ENCODE measurements at places on chromosomes 2 and 18.

GRCh38 chr18:77248873-77249568 lies 627 bp upstream of the GALR1 start:
- no peak for DNase-seq

GRCh38 chr2:9401059-9401547 lies 22.2 kb downstream of the ITGB1BP1 start:
- no peak for DNase-seq

DNA sequence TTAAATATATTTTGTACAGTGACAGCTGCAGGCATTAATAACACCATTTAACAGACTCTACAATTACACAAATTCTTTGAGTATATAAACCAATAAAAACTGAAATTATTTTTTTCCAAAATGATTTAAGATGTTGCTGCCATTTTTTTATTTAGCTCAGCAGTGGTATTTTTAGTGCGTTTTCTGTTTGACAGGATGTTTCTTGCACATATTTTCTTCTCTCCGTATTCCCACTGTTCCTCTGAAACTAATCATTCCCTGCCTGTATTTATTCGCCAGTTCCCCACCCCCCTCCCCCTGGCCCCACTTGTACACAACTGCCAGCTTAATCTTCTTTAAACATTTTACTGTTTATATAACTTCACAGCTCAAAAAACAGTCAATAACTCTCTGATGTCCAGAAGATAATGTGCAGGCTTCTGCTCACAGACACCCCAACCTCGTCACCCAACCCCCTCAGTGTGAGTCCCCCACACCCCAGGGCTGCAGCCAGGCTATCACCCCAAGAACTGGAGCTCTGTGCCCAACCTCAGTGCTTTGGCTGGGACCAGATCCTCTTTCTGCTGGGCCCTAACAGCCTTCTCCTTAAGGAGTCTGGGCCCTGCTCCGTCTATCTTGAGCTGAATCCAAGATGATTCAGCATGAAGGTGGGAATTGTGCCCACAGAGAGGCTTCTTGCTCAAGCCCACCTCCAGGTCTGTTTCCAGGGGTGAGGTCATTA lies 41.6 kb upstream of the MAP4K4 start:
- no peak for DNase-seq

DNA sequence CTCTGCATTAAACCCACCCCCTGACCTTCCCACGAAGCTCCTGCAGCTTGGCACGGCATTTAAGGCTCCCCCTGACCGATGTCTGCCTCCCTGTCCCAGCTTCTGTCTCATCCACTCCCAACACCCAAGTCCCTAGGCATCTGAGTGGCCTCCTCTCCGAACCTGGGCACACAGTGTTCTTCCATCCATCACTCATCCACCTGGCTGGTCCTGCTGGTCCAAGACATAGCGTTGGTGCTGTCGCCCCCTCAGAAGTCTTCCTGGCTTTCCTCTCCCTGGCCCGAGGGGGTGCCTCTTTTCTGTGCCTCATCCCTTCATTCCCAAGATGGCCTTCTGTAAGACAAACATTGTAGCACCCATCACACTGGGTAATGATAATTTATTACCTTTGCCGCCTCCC lies 323.6 kb downstream of the GBX2 start:
- no peak for DNase-seq

DNA sequence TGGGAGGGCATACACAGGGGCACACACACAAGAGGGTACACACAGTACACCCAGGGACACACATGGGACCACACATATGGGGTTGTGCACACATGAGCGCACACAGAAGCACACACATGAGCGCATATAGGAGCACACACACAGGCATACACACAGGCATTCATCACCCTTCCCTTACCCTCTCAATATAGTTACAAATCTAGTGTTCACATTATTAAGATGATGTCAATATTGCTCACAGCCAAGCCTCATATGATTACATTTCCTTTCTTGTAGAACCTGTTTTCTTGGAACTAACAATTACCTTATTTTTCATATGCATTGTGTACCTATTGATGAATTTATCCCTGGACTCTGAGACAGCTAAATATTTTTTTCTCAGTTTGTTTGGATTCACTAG lies 156.7 kb downstream of the FHOD3 start:
- DNase-seq: no peak

DNA sequence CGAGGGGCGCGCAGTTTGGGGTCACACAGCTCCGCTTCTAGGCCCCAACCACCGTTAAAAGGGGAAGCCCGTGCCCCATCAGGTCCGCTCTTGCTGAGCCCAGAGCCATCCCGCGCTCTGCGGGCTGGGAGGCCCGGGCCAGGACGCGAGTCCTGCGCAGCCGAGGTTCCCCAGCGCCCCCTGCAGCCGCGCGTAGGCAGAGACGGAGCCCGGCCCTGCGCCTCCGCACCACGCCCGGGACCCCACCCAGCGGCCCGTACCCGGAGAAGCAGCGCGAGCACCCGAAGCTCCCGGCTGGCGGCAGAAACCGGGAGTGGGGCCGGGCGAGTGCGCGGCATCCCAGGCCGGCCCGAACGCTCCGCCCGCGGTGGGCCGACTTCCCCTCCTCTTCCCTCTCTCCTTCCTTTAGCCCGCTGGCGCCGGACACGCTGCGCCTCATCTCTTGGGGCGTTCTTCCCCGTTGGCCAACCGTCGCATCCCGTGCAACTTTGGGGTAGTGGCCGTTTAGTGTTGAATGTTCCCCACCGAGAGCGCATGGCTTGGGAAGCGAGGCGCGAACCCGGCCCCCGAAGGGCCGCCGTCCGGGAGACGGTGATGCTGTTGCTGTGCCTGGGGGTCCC lies at the start of gene ITGA4:
Gene ITGA4, plus strand, starts transcription at position 266 of the 620 bp plus-strand sequence. Its CDS starts 269 bp downstream, at position 535.
- DNase-seq: peak; percentile 75

GRCh38 chr2:24491542-24492420 lies 727 bp downstream of the NCOA1 start:
- DNase-seq: peak; percentile 29

DNA sequence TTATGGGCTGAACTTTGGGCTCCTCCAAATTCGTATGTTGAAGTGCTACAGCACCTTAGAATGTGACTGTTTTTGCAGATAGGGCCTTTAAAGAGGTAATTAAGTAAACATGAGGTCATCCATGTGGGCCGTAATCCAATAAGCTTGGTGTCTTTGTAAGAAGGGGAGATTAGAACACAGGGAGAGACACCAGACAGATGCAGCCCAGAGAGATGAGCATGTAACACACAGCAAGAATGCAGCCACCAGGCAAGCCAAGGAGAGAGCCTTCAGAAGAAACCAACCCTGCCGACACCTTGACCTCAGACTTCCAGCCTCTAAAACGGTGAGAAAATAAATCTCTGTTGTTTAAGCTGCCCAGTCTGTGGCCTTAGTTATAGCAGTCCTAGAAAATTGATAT lies 74.3 kb downstream of the HRH4 start:
- no peak for DNase-seq

GRCh38 chr2:57862727-57863126 lies 183.9 kb upstream of the VRK2 start:
- DNase-seq: no peak

- no peak for DNase-seq
Observed at GRCh38 chr2:152405206-152406118, 70.5 kb downstream of the FMNL2 start.

GRCh38 chr2:219159771-219160185 lies 837 bp downstream of the NHEJ1 start:
- DNase-seq: no peak
